ENCODE measurements at places on chromosomes 6 and 20.
A peak's percentile ranks its signal among the peaks of the same experiment; 100 is the strongest.

DNA sequence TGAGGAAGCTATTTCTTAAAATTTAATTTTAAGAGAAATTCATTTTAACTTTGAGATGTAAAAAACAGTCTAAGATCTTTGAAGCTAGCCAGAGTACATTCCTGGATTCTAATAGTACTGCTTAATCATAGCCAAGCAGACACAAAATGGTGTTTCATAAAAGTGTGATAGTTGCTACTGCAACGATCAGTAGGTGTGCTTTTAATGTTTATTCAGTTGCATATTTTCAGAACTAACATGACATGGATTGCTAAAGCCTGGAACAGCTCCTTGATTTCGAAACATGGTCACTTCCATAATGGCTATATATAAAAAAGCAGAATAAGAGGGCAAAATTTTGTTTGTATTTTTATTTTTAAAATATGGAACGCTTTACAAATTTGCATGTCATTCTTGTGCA, 35.5 kb downstream of the SESN1 start:
- DNase-seq: no peak

DNA sequence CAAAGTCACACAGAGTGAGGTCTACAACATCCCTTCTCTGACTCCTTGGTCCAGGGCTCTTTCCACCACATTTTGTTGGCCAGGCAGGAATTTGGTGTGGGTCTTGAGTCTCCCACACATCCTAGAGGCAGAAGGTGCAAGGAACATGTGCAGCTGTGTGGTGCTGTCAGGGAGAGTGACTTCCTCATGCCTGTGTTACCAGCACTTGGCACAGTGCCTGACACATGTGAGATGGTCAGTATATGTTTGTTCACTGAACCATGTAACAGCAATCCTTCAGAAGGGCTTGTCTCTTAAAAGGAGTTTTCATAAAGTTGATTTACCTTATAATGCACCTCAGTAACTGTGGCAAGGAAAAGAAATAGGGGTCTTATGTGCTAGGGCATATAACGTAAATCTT, 168.5 kb downstream of the CDC5L start:
- DNase-seq: no peak

DNA sequence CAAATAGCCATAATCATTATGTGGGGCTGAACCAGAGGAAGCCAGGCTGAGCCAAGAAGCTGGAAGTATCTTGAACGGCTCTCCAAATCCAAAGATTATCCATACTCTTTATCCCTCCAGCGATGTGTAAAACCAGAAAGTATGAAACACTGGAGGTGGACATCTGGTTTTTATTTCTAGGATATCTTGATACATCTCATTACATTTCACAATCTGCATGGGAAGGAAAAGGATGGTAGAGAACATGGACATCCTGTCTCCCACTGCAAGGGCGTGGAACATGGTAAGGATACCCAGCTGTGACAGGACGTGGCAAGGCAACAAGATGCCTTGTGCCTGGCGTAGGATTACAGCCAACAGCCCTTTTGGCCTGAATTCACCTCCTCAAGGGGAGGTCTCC, 20.1 kb downstream of the TRIM27 start:
- no peak for DNase-seq

DNA sequence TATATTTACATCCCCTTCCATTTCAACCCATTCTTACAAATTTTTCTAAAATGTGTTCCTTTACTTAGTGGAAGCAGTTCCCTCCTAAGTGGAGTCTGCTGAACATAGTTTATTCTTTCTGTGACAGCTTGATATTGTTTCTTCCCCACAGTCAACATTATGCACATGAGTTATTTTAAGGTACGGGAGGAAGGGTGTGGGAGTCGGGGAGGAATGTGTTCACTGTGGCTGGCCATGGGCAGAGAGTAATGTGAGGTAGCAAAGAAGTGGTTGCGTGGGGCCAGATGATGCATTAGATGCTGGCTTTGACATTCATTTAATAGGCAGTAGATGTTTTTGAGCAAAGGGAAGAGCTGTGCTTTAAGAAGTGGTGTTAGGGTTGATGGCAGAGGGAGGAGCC, 98.5 kb downstream of the ARMC2 start:
- DNase-seq: no peak

- no peak for DNase-seq
These were observed 20.2 kb upstream of the HIVEP2 start for GRCh38 chr6:142965164-142965563.

GRCh38 chr20:63417097-63417737, 55.2 kb downstream of the KCNQ2 start:
- DNase-seq: no peak

DNA sequence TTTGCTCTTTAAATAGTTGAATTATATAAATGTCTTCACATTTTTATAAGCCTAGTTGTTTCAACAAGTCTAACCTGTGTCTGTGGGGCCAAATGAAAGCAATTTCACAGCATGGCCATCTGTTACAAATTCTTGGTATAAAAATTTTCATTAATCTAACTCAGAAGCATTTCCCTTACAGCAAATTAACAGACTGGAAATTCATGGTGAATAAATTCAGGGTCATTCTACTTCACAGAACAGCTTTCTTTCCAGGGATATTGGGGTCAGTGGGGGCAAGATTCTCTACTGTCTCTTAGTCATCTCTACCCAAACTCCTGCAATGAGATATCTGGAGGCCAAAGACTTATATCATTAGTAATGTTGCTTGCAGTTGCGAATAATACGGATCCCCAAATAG, 352.1 kb downstream of the MMUT start:
- DNase-seq: no peak

DNA sequence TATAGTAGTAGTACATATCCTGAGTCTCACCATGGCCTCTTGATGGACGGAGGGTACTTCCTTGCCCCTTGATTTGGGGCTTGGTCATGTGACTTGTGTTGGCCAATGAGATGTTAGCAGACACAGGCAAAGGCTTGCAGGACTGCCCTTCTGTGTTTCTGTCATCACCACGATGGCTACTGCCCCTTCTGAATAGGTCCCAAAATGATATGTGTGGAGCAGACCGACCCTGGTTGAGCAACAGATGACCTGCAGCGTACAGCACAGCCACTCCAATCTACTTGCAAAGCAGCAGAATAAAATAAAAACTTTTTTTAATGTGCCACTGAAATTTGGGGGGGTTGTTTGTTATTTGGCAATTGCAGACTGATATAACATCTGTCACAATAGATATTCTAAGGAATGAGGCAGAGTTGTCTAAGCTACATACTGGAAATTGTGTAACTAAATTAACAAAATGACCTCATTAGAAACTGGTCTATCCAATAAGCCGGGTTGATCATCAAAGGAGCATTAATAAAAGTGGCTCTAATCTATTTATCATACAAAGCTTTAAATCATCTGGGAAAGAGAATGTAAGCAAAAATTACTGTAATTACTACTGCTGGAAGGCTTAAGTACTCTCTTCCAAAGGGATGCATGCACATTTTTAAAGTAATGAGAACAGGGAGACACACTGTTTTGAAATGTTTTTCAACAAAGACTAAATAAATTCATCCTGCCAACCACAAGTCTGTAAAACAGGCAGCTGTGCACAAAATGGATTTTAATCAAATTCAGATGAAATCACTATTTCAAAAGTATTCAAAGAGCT, 209.5 kb downstream of the KIF16B start:
- DNase-seq: no peak

- DNase-seq: peak; percentile 38
These were observed 22.5 kb upstream of the HFE start for GRCh38 chr6:26064619-26065257.

DNA sequence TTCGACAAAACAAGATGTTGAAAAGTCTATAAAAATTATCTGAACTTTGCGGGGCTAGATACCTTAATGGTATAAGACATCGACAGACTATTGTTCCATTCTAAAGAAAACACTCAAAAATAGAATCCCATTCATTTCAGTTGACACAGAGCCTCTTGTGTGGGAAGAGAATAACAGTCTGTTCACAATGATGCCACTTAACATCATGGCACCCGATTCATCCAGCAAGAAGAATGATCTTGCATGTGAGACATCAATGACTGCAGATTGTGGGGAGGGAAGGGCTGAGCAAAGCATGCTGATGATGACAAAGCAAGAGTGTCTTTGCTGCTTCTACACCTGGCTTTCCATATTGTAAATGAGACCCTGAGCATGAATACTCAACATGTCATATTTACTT, 49.7 kb upstream of the ARMH2 start:
- no peak for DNase-seq

GRCh38 chr6:331622-332521, 39.6 kb downstream of the DUSP22 start:
- no peak for DNase-seq

- DNase-seq: no peak
These were observed 38.6 kb downstream of the TFEB start for GRCh38 chr6:41696788-41697187.

- DNase-seq: peak; percentile 71
These were observed 677 bp downstream of the NEURL2 start for GRCh38 chr20:45890077-45890984.

GRCh38 chr6:85866758-85867401, 224.2 kb upstream of the SYNCRIP start:
- no peak for DNase-seq

GRCh38 chr6:158926414-158926813, 73.6 kb downstream of the RSPH3 start:
- peak; percentile 50 for DNase-seq

- no peak for DNase-seq
These were observed 20.6 kb downstream of the SLC2A12 start for GRCh38 chr6:134031696-134032255.

GRCh38 chr20:63060057-63060991, 53.6 kb upstream of the BHLHE23 start:
- no peak for DNase-seq

DNA sequence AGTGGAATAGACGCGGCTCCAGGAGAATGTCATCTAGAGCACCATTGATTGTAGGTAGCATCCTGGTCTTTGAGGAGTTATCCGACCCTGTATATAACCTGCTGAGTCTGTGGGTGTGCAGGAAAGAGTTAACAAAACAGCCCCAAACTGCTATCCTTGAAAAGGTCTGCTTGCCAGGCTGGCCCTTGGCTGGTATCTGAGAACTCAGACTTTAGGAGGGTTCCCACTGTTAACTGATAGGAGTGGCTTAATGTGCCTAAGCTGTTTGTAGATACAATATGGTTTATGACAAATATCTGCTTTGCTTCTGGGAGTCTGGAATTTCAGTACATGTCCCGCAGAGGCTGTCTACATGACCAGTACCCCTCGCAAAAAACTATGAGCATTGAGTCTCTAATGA, 27.6 kb upstream of the MCUR1 start:
- DNase-seq: peak; percentile 20

DNA sequence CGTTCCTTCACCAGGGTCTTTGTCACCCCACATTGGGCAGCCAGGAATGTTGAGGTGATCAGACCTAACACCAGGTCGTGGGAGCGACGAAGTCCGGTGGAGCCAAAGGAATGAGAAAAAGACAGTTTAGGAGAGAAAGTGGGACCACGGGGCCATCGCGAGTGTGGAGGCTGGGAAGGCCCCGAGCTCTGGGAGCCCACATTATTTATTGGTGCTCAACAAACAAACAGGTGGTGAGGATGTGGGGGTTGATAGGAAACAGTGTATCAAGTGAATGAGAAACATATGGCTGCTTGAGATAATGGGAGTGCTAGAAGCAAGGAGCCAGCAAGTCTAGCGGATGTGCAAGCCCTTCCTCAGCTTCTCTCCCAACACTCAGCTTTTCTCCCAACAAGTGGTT, 287.1 kb upstream of the SGK1 start:
- no peak for DNase-seq

- DNase-seq: no peak
These were observed 41.1 kb downstream of the HNF4A start for GRCh38 chr20:44396369-44397130.

DNA sequence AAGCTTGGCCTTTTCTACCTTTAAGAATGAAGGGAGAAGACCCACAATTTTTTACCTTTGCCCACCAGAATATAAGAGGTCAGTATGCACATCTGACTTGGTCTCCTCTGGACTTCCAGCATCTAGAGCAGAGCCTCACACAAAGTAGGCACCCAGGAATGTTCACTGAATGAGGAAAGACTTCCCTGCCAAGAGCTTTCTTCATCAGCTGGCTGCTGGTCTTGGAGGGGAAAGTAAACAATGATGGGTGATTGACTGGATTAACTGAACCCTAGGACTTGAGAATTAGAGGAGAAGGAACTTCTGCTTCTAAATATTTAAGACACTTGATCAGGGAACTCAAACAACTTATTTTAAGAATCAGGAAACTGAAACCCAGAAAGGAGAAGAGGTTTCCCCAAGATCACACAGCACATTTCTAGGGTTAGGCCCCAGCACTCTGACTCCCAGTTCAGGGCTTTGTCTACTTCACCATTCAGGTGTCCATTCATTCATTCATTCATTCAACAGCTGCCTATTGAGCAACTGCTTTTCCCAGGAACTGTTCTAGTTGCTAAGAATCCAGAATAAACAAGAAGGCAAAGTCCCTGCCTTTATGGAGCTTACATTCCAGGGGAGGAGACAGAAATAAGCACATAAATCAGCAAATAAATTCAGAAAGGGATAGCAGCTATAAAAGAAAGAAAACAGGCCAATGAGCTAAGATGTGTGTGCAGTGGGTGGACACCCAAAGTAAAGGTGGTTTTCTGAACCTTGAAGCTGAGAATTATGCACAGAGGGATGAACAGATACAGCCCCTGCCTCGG, 216.9 kb upstream of the LRFN2 start:
- no peak for DNase-seq

GRCh38 chr6:12717356-12717755, 789 bp downstream of the PHACTR1 start:
- no peak for DNase-seq

Measured in SJSA1 (cell line).